ENCODE measurements at places on chromosomes 1 and 21.

- DNase-seq: no peak
Observed at GRCh38 chr1:116842654-116843053, 67.1 kb upstream of the PTGFRN start.

DNA sequence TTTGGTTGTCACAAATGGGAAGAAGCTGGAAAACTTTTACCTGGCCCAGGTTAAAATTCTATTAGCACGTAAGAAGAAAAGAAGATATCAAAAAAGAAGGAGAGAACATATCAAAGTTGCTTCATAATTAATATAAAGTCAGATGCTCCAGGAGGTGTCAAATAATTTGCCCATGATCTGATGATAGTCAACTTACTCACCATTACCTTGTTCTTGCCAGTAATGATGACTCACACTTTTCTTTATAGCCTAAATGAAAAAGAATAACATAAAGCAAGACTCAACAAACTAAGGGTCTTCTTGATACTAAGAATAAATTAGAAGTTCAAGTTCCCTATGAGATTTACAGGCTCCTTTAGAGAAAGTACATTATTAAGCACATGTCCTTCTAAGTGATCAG lies 580.4 kb downstream of the TTLL7 start:
- no peak for DNase-seq

DNA sequence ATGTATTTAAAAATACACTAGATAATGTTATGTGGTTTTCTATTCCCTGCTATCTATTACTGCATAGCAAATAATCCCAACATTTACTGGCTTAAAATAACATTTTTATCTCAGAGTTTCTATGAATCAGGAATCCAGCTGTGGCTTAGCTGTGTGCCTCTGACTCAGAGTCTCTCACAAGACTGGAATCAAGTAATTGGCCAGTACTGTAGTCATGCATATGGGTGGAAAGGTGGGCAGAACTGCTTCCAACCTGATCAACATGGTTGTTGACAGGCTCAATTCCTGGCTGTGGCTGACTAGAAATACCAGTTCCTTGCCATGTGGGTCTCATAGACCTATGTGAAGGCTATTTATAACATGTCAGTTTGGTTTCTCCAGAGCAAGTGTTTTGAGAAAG lies 131.8 kb downstream of the PDE4B start:
- DNase-seq: no peak

- DNase-seq: peak; percentile 81
Observed at GRCh38 chr21:34603002-34603709, 11.8 kb downstream of the RCAN1 start.

GRCh38 chr1:224427346-224427745 lies 7.3 kb downstream of the WDR26 start:
- DNase-seq: no peak

- no peak for DNase-seq
Observed at GRCh38 chr1:237227476-237227875, 185.5 kb downstream of the RYR2 start.

DNA sequence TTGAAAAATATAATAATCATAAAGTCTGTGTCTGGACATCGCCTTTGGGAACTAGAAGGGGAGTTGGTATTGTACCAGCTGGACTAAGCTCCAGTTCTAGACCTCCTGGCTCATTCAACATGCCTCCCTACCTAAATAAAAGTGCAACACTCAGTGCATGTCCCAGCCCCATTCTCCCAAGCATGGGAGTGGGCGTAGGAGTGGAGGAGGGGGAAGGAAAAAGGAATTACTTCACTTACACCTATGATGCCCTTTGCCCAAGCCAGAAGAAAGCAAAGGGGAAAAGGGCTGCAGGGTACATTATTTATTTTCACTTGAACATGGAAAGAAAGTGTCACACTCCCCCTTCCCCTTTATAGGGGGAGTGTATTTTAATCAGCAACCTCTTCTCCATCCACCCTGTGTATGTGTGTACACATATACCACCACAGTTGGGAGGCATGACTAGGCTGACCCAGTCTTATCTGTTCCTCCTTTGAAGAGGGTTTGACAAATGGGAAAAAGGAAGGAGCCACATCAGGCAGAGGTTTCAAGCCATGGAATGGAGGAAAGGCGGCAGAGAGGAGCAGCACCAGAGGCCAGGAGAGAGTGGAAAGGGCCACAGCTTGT lies 3.2 kb downstream of the NIT1 start:
- DNase-seq: no peak

- DNase-seq: no peak
Observed at GRCh38 chr1:244256086-244256676, 195.5 kb downstream of the ADSS2 start.

DNA sequence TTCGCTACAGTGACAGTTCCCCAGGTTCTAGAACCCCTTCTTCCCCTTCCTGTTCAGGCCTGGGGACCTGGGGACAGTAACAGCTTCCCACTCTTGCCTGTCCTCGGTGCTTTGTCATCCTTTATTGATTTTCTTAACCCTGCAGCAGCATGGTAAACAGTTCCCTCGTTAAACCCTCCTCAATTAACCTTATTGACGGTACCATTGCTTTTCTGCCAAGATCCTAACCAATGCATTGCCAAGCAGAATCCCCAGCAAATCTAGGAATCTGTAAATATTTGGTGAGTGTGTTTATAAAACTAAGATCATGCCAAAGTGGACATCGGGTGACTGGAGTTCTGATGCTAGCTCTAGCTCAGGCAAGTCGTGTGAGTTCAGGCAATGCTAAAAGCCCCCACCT lies 99.6 kb upstream of the KAZN start:
- DNase-seq: no peak

- DNase-seq: no peak
Observed at GRCh38 chr1:237204841-237205240, 162.9 kb downstream of the RYR2 start.

DNA sequence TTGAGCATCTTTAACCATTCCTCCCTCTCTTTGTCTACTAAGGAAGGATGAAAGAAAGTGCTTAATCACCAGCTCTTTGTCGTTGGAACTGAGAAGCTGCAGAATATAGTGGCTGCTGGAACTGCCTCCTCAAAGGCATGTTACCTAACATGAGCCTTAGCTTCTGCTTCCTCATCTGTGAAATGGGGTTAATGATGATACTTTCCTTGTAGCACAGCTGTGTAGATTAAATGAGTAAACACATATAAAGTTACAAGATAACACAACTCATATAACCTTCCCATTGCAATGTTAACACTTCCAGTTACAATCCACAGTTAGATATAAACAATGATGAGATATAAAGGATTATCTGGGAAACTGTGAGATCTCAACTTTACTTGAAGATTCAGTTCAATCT lies 48.4 kb upstream of the ZNF326 start:
- DNase-seq: no peak

DNA sequence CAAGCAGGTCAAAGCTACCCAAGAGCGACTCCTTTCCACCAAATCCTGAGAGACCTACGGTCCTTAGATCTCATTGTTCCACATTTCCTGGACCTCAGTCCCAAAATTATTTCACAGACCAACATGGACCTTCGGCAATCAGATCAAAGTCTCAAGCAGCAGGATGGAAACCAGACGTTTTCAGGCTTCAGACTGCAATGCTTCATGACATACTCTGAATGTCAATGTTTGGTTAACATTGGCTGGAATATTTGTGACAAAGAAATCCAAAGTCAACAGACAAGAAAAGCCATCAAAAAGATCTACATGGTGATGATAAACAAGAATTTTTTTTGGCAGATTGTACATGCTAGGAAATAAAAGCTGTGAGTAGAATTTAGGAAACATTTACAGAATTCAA lies 1057.3 kb downstream of the ADGRL2 start:
- no peak for DNase-seq

- DNase-seq: no peak
Observed at GRCh38 chr1:5780324-5780716, 211.9 kb downstream of the NPHP4 start.

DNA sequence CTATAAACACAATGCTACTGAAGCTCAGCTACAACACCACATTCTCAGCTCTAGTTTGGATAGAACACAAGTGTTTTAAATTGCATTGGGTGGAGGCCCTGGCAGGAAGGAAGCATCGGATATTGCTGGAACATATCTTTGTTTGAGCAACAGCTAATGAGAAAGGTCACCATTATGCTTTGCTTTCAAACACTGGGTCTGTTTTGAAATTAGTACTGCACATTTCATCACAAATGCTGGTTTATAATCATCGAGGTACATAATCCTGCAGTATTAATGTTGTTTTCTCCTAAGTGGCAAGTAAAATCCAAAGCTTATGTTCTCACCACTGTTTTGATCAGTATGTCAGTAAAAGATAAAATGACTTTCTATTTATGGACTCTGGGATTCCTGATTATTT lies 61.5 kb upstream of the ARHGAP29 start:
- DNase-seq: no peak

- no peak for DNase-seq
Observed at GRCh38 chr1:248622570-248623001, 12.3 kb downstream of the OR2T11 start.

- peak; percentile 94 for DNase-seq
Observed at GRCh38 chr1:247007511-247008405, at the start of gene ZNF695. TSS of gene ZNF695 (minus strand) at chr1:247008057. CDS start at chr1:247007908, 149 bp downstream.

DNA sequence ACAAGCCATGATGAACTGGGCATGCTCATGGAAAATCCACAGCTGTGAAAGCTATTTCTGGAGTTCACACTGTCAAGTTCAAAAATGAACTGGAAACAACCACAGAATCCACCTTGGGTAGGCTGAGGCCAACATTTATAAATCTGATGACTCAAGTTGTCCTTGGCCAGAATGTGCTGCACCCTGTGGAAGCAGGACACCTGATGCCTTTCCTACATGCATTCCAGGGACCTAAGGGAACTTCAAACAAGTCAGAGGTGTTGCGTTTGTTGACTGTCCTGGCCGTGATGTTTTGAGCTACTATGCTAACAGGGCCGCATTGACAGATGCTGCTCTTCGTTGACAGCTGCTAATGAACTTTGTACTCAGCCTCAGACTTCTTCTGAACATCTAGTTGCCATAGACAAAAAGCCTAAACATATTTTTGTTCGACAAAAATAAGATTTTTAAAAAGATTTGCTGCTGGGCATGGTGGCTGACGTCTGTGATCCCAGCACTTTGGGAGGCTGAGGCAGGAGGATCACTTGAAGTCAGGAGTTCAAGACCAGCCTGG lies 127.9 kb upstream of the SLC45A1 start:
- DNase-seq: no peak

GRCh38 chr1:60103186-60103585 lies 29.6 kb upstream of the C1orf87 start:
- DNase-seq: no peak

- peak; percentile 58 for DNase-seq
Observed at GRCh38 chr1:40630488-40631223, 34.8 kb downstream of the RIMS3 start.

- no peak for DNase-seq
Observed at GRCh38 chr1:170318736-170319135, 173.0 kb downstream of the NTMT2 start.

- no peak for DNase-seq
Observed at GRCh38 chr1:60797351-60797750, 285.0 kb upstream of the NFIA start.

DNA sequence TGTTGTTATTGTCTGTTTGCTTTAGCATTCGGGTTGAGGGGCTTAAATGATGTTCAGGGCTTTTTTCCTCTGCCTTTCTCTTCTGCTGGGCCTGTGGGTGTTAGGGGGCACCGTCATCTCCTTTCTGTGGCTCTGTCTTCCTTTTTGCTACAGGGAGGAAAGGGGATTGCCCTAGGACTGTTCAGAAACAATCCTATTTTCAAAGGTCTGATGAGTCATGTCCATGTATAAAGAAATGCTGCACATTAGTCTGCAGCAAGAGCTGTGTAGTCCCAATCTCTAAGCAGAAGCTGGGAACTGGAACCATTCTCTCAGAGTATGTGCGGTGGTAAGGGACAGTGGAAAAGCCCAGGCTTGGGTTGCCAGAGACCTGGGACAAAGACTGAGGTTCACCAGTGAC lies 462.3 kb downstream of the OMA1 start:
- no peak for DNase-seq

DNA sequence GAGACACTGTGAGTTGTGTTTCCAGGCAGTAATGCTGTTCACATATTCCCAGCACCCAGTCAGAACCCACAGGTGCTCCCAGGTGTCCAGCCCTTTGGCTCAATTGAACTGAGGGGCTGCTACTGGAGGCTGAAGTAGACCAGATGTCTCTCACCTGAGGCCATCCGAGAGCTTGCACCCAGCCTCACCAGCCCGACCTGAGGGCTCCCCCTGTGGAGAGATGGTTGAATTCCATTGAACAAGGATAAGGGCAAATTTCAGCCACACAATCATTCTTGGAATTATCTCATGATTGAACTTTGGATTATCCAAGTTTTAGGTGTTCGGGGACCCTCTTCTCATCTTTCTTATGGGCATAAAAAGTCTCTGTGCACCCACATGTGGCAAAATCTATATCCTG lies 52.1 kb downstream of the OBSCN start:
- no peak for DNase-seq

DNA sequence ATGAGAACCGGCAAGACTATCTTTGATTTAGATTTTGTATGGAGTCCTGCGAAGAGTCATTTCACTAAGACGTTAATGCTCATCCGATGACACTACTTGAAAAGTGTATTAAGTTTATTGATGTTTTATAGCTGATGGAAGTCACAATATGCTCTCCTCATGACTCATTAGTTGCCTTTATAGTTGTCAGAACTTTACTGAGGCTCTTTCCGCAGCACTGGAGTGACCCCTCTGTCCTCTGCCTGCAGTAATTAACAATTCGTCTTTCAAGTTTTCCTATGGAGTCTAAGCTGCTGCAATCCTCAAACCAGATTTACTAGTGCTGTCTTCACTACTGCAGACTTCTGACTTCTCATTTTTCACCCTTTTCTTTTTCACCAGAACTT lies 853 bp downstream of the USP16 start:
- no peak for DNase-seq

GRCh38 chr1:226638608-226639007 lies 90.0 kb downstream of the STUM start:
- no peak for DNase-seq

- no peak for DNase-seq
Observed at GRCh38 chr1:81406292-81406999, 394.3 kb upstream of the ADGRL2 start.

DNA sequence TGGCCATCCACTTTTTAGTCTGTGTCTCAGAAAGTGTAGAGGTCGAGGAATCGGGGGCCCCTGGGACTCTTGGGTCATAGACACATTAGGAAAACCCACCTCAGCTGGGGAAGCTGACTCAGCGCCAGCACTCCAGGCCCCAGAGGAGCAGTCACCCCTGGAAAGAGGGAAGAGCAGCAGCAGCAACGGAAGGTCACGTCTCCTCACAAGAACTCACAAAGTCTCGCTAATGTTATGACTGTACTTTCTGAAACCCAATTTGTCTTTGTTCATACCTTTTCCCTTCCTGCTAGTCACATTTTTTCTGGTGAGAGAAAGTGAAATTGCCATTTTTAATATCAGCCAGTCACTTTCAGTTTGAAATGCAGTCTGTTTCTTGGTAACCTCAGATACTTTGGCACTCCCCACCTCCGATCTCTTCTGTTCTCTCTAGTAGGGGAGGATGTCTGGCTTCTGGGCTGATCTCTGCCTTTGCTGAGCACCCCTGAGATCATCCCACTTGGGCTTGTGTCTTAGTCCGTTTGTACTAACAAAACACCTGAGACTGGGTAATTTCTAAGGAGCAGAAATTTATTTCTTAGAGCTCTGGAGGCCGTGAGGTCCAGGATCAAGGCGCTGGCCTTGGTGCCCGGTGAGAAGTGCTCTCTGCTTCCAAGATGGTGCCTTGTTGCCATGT lies 6.0 kb upstream of the NLRP3 start:
- DNase-seq: no peak

All from retina (tissue), 1 donor.